GM12865 (cell line): ENCODE measurements at places on chromosomes 3 and 15.

DNA sequence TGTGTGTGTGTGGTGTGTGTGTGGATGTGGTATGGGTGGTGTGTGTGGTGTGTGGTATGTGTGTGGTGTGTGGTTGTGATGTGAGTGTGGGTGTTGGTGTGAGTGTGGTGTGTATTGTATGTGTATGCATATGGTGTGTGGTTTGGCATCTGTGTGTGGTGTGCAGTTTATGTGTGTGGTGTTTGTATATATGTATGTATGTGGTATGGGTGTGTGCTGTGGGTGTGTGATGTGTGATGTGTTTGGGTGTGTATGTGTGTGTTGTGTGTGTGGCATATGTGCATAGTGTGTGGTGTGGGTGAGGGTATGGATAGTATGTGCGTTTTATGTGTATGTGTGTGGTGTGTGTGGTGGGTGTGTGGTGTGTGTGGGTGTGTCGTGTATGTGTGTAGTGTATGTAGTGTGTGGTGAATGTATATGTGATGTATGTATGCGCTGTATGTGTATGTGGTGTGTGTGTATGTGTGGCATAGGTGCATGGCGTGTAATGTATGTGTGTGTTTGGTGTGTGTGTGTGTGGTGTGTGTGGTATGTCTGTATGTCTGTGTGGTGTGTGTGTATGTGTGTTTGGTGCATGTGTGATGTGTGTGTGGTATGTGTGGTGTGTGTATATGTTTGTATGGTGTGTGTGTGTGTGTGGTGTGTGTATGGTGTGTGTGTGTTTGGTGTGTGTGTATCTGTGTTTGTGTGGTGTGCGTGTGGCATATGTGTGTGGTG lies 58.0 kb downstream of the EFCAB12 start:
- DNase-seq: no peak

DNA sequence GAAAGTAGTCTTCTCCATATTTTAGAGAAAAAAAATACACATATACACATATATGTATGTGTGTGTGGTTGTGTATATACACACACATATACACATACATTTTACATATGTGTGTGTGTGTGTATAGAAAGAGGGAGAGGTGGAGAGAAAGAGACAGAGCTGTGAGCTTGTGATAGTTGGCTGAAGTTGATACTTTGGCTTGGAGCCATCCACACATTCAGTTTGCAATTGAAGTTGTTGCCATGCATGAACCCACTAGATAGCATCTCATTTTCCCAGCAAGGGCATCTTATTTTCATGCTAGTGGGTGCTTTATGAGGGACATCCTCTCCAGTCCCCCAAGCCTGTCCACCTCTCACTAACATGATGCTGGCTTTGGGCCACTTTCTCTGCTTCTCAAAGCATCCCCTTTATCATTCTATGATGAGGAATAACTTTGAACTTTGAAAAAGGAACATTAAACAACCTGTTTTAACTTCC lies 228.6 kb downstream of the ZNF621 start:
- no peak for DNase-seq

GRCh38 chr3:217099-217813 lies 20.7 kb downstream of the CHL1 start:
- no peak for DNase-seq

- no peak for DNase-seq
Observed at GRCh38 chr3:128855569-128855968, 23.9 kb upstream of the ACAD9 start.

DNA sequence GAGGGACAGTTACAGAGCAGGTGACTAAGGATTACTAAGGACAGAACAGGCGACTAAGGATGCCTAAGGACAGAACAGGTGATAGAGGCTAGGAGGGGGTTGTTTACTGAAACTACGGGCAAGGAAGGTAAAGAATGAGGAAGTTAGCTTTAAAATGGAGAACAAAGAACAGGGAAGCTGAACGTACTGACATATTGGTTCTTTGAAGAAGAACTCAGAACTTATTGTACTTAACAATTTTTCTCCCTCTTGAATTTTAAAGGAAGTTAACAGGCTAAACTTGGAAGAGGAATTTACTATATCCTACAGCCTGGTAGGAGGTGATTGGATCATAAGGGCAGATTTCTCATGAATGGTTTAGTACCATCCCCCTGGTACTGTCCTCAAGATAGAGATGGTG lies 290.2 kb downstream of the SHQ1 start:
- no peak for DNase-seq

GRCh38 chr3:87207460-87207859 lies 19.6 kb upstream of the CHMP2B start:
- no peak for DNase-seq

DNA sequence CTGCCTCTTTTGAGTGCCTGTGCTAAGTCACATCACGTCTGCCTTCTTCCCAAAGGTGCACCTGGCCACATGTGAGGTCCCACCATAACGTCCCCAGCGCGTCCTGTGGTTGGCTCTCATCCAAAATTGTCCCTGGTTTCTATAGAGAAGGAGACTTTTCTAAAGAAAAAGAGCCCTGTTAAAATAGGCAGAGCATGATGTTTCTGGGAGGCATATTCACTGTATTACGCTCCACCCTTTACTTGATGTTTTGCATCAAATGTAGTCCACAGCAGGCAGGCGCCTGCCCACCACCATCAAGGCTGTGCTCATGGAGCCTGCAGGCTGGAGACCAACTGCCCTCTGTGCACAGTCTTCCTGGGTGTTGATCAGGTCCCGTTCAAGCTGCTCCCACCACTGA lies 36.3 kb downstream of the WHAMM start:
- no peak for DNase-seq

DNA sequence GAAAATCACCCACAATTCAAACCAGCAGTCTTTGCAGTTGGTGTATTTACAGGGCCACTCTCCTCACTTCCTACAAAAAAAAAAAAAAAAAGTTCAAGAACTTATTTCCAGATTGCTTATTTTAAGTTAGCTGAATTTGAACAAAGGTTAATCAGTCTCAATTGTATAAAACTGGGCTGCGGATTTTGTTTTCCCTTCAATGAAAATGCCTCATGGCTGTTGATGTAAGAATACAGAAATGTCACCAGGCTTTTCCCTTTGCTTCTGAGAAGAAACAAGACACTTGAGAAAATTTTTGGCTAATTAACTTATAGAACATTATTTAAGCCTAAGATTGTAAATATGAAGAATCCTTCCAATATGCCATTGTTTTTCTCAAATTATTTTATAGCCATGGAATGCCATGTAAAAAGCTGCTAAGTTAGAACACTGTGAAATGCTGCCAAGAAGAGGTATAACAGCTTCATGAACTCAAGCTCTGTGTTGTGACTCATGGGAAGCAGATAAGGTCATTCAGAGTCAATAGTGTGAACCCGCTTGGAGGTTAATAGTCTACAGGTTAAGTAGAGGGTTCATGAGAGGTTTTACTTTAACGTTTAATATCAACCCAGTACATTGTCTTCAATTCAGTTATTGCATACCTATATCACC lies 84.3 kb upstream of the ABI3BP start:
- DNase-seq: no peak

DNA sequence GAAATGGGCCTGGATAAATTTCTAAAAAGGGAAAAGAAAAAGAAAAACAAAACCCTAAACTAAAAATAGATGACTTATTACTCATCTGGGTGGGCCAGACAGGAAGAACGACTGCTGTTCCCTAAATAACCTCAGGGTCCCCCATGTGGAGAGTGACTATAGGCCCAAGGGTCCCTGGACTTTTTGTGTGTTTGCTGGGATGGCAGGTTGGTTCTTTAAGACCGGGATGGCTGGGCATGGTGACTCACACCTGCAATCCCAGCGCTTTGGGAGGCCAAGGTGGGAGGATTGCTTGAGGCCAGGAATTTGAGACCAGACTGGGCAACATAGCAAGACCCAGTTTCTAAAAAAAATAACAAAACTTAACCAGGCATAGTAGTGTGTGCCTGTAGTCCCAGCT lies 43.8 kb upstream of the TRA2B start:
- DNase-seq: no peak

DNA sequence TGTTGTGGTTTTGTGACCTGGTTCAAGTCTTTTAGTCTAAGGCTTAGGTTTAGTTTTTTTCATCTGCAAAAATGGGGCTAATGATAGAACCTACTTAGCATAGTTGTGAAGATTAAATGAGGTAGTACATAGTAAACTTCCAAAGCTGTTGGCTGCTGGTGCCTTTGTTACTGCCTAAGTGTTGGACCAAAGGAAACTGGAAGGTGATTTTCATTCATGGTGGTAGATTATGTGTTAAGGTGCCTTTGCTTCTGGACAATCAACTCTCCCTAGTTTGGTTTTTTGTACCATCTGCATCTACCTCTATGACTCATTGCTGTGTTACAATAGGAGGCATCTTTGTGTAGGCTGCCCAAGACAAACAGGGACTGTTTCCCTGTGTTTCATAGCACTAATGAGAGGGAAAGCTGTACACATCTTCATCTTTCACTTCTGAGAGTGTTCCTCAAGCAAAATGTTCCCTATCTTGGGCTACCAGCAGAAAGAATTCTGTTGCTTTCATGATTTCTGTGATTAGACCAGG lies 3.2 kb downstream of the MAP2K1 start:
- peak; percentile 67 for DNase-seq

GRCh38 chr15:54599386-54599785 lies 597.4 kb downstream of the RSL24D1 start:
- no peak for DNase-seq

- no peak for DNase-seq
Observed at GRCh38 chr3:28210968-28211713, 30.3 kb upstream of the CMC1 start.

GRCh38 chr3:44297255-44297654 lies 41.3 kb upstream of the TCAIM start:
- DNase-seq: no peak

GRCh38 chr3:115445559-115445958 lies 177.8 kb upstream of the GAP43 start:
- no peak for DNase-seq
